Pancreas (tissue), 10 donors: ENCODE measurements at places on chromosomes 7 and 10.
A peak's percentile ranks its signal among the peaks of the same experiment; 100 is the strongest.

DNA sequence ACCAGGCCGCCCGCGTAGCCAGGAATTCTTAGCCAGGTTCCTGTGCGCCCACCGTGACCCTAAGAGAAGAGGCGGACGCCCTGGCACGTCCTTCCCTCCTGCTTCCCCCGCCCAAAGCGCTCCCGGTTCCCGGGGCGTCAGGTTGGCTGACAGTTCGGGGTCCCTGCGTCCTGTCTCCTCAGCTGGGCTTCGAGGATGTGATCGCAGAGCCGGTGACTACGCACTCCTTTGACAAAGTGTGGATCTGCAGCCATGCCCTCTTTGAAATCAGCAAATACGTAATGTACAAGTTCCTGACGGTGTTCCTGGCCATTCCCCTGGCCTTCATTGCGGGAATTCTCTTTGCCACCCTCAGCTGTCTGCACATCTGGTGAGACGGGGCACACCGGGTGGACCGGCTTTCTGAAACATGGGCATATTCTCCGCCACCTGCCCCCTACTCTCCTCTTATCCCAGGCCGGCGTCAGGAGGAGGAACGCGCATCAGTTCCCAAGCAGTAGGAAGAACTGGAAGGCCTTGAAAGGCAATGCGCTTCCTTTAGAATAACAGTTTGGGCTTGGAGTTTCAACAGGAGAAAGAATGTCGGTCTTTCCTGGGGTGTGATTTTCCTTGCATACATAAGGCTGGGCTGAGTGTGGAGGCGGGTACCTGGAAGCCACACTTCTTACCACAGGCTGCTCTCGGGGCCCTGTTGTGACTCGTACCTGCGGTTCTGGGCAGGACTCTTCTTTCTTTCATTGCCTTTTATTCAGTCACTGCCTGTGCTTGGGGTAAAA lies 728 bp downstream of the CAV2 start:
- peak; percentile 74 for DNase-seq

DNA sequence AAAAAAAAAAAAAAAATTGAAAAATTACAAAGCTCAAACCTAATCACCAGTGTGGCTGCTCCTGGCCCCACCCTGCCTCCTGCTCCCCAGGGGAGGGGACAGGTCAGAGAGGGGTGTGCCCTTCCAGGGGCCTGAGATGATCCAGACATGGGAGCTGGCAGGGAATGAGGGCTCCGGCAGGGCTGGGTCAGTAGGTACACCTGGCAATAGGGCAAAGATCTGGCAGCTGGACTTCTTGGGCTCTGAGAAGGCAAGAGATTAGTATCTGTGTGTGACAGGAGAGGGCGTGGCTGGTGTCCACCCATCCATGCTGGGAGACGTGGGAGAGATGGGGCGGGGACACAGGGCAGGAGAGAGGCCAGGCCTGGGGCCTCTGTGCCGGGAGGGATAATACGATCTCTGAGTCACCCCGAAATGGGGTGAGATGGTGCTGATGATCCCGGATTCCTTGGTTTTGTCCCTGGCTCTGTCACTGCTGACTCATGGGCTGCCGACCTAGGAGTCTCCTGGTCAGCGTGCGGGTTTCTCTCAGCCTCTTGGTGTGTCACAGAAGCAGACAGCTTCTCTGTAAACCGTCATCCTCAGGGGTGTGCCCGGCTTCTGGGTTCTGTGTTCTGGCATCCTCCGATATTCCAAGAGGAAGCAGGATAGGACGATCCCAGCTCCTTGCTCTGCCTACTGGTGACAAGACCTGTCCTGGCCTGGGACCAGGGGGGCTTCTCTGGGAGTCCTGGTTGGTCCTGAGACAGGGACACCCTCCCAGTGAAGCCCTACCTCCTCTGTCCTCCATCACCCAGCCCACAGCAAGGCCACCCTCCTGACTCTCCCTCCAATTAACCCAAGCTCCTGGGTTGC lies 8.2 kb upstream of the CLDN4 start:
- DNase-seq: no peak

DNA sequence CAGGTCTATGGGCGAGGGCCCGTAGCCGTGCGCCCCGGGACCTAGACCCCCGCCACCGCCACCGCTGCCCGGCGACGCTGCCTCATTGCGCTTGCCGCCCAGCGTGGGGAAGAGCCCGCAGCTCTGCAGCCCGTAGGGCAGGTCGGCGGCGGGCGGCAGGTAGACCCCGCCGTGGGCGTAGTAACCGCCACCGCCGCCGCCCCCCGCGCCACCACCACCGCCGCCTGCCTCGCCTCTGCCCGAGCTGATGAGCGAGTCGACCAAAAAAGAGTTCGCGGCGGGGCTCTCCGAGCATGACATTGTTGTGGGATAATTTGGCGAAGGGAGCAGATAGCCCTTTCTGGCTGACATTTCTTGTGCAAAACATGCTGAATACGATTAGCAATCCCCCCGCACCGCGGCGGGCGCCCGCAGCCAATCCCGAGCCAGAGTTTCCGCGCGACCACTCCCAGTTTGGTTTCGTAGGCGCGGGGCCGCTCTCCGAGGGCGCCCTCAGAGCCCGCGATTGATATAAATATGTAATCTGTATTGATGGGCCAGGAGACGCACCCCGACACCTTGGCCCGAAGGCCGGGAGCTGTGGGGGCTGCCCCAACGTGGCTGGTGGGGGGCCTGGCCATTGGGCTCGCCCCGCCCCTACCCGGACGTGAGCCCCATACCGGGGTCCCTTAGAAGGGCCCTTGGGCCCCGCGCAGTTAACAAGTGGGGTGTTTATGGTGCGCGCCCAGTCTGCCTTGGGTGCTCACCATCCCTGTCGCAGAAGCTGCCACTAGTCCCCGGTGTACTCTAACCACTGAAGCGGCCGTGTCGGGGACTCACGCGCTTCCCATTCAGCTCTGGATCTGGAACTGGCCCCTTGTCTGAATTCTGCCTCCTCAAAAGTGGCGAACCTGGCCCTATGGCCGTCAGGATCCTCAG lies at the start of gene HOXA10:
Gene HOXA10, minus strand, starts transcription at position 365 of the 918 bp plus-strand sequence. Its CDS starts 14 bp downstream, at position 351.
- DNase-seq: no peak

- DNase-seq: no peak
Observed at GRCh38 chr7:86942081-86942480, 117.4 kb downstream of the ELAPOR2 start.

GRCh38 chr7:121436688-121437087 lies 40.6 kb upstream of the FAM3C start:
- DNase-seq: no peak

DNA sequence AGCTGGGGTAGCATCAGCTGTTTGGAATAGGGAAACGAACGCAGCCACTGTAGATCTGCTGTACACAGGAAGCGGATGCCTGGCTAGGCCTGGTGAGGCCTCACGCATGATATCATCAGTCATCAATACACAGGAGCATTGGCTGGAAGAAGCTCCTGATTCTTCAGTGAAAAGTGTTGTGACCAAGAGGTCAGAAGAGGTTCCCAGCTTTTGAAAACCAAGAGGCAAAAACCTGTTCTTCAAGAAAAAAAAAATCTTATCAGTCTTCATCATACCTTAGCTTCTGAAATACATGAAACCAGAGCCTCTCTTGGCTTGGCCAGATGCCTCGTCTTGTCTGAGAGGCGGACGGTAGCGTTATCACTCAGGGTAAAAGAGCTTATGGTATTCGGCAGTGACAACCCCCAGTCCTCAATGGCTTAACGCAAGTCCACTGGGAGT lies 139.3 kb upstream of the TCF7L2 start:
- no peak for DNase-seq

DNA sequence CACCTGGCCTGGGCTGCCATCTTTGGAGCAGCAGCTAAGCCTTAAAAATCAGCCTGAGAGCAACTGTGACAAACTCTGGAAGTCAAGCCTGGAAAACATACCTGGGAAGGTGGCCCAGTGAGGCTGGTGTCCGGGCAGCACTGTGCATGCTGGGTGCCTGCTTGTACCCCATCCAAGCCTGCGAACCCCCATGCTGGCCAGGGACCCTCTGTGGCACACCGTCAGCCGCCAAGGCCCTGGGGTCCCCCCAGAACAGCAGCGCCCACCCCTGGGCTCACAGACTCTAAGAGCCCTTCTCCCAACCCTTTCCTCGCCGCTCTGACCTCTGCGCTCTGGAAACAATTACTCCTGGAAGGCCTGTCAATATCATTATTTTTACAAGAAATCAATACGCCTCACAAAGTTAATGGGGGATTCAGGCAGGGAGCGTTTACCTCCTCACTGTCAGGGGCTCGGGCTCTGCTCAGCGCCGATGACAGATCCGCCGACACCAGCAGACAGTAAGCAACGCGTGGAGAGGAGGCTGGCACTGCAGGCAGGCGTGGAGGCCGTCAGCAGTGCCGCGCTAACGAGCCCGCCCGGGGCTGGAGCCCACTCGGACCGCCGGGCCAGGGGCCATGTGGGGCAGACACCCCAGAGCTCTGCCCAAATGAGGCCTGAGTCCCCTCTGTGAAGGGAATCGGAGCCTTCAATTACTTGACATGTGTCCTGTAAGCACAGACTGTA lies 54.4 kb downstream of the EBF3 start:
- DNase-seq: no peak

- no peak for DNase-seq
Observed at GRCh38 chr10:26682931-26683330, 14.6 kb upstream of the PDSS1 start.

DNA sequence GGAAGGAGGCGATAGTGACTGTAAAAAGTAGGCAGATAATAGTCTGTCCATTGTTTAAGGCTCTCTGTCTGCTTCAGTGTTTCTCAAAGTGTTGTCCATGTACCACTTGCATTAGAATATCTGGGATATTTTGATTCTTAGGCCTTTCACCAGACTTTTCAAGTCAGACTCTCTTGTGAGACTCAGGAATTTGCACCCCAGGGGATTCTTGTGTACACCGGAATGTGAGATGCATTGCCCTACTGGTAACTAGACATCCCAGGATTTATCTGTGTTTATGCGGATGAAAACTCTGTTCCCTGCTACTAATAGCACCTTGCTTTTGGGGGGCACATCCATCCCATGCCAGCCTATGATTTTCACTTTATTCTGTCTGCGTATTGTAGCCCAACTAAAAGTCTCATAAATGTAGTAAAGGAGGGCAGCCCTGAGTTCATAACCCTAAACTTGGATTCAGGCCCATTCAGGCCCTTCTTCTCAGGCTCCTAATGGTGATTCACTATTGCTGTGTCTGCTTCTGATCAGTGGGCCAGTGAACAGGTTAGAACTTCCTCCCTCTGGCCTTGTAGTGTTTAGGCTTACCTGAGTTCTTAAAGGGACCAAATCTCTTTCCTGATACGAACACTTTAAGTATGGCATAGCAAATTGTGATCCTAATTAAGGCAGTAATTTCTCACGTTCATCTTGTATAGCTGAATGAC lies 71.8 kb upstream of the RPA3 start:
- DNase-seq: no peak
